ENCODE measurements at places on chromosomes 1 and 21.

- DNase-seq: no peak
Observed at GRCh38 chr1:108482708-108483107, 32.6 kb downstream of the NBPF6 start.

- DNase-seq: no peak
Observed at GRCh38 chr1:53311702-53312305, 16.1 kb downstream of the LRP8 start.

DNA sequence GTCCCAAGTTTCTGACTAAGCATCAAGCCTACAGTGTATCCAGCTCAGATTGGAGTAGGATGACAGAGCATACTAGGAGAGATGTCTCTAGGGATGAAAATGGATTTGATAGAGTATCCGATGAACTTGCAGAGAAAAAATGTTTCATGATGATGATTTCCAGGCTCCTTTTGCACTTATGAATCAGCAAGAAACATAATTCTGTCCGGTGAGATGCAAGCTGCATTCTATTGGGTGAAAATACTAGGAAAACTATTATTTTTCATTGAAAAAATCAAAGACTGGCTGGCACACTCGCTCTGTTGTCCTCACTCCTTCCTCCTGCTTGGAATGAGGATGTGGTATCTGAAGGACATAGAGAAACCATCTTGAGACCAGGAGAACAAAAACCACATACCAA is 35.4 kb upstream of the RAB3GAP2 start:
- DNase-seq: no peak

DNA sequence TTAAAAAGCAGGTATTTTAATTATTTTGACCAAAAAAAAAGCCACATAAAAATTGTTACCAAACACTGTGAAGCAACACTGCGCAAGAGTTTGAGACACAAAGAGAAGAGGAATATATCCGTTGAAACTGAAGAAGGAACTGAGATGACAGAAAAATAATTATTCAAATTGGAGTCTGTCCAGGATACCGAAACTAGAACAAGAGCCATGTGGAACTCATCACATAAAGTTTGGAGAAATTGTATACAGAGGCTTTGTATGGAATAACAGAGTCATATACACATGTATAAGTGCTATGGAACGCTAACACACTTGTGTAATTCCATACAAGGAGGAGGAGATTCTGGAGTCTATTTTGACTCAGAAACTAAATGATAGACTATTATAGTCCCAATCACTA is 675.1 kb upstream of the ADGRL2 start:
- no peak for DNase-seq

DNA sequence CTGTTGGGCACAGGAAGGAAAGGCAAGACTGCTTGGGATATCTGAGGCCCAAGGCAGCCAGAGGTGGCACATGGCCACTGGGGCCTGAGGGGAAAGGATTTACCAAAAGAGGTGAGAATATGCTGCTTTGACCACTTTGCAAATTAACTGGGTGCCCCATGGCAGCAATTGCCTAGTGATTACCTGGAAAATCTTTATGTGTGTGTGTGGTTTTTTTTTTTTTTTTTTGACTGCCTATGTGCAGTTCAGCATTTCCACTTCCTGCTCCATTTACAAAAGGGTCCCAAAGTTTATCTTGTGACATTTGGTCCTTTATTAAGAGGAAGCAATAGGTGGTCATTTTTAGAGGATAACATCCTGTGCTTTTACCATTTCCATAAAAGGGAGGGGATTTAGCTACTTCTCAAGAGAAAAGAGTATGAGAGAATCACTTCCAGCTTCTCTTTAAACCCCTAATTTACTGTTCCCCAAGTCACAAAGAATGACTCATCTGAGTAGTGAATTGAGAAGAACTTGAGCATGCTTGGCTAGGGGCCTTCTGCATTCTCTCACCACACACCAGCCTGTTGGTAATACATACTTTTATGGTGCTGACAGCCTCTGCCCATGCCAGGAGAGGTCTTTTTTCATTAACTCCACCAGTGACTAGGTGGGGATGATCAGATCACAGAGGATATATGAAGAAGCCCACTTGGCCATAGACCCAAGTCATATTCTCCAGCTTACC is 52.1 kb downstream of the SYDE2 start:
- no peak for DNase-seq

GRCh38 chr1:200866521-200866920 is 6.3 kb upstream of the GPR25 start:
- no peak for DNase-seq

DNA sequence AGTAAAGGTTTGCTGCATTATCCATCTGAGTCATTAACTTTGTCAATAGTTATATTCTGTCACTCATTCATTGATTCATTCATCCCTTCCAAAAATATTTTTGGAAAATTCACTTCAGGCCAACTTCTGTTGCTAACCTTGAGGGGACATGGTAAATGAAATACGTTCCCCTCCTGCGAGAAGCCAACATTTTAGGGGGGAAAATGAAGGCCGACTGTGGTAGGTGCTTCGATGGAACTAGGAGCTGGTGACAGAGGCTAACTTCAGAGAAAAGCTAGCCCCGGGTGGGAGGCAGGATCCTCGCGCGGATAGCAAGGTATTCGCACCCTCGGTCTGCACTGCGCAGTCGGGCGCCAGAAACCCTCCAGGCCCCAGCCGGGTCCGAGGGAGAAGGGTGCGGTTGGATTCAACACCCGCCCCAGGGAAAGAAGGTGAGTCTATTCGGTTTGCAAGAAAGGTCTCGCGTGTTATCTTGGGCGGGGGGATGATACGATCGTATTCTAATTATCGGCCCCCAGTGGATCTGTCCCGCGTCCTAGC is 646 bp upstream of the RRP15 start:
- no peak for DNase-seq

- no peak for DNase-seq
Observed at GRCh38 chr1:47226839-47227215, 5.2 kb downstream of the TAL1 start.

GRCh38 chr1:225735252-225736149 is 42.1 kb upstream of the SRP9 start:
- no peak for DNase-seq

- no peak for DNase-seq
Observed at GRCh38 chr1:200258447-200259375, 151.1 kb downstream of the ZNF281 start.

DNA sequence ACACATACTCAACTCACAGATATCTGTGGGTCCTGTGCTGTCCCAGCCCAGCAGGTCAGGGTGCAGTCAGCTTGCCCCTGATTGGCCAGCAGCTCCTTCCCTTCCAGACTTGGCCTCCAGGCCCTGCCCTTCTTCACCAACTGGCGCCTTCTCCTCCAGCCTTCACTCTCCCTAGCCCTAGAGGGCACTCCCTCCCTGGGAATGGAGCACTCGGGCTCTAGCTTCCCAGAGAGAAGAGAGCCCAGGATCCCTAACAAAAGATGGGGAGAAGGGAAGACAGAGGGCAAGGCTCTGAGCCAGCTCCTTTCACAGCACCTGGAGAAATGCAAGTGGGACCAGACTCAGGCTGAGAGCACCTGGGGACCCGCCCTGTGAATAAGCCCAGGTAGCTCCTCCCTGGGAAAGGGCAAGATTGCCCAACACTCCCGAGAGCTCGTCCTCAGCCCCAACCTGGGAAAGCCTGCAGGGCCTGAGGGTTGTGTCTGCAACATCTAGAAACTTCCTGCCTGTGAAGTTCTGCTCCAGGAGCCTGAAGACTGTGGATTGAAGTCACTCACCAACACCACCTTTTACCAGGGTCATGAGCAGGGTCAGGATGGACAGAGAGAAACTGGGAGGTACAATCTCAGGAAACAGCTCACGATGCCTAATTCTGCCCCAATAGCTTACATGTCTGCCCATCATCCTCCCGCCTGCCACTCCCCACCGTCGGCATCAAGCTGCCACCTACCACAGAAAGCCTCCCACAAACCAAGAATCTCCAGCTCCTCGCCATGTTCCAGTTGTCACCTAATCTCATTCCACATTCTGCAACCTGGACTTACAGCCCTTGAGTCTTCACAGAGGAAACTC is at the start of gene PGLYRP4:
Gene PGLYRP4 (minus strand): TSS at position 331 of the 852 bp plus-strand sequence. CDS start 909 bp downstream, outside the sequence.
- no peak for DNase-seq

DNA sequence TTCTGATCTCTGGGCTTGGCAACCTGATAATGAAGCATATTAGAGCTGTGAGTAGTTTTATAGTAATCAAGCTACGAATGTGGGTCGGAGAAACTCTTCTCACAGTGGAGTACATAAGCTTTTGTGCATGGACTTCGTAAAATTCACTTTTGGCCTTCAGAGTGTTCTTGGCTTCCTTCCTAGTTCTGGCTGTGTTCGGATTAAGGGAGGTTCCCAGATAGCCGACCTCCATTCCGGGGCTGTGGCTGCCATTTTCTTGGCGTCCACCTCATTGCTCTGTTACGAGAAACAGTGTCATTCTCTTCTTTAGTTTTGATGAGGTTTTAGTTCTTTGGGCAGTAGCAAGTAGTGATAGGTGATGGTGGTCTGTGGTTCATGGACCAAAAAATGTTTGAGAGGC is 26.3 kb downstream of the CAMTA1 start:
- no peak for DNase-seq

DNA sequence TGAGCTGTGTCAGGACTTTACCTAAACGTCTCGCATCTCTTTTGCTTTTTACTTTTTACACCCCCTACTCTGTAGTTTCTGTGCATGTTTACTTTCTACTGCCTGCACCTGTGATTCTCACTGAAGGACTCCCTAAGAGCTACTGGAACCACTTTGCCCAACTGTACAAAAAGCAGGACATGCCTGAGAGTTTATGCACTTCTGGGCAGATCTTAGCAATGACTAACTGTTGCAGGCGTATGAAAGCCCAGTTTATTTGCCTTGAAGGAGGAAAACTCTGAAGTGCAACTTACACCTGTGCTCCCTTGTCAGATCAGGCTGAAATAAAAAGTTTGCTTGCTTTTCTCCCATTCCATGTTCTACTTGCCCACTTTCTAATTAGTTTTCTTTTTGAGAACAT is 467.0 kb upstream of the USP24 start:
- DNase-seq: no peak

- DNase-seq: no peak
Observed at GRCh38 chr1:15425958-15426357, 12.3 kb upstream of the CTRC start.

- DNase-seq: no peak
Observed at GRCh38 chr1:71350805-71351204, 270.0 kb upstream of the ZRANB2 start.

DNA sequence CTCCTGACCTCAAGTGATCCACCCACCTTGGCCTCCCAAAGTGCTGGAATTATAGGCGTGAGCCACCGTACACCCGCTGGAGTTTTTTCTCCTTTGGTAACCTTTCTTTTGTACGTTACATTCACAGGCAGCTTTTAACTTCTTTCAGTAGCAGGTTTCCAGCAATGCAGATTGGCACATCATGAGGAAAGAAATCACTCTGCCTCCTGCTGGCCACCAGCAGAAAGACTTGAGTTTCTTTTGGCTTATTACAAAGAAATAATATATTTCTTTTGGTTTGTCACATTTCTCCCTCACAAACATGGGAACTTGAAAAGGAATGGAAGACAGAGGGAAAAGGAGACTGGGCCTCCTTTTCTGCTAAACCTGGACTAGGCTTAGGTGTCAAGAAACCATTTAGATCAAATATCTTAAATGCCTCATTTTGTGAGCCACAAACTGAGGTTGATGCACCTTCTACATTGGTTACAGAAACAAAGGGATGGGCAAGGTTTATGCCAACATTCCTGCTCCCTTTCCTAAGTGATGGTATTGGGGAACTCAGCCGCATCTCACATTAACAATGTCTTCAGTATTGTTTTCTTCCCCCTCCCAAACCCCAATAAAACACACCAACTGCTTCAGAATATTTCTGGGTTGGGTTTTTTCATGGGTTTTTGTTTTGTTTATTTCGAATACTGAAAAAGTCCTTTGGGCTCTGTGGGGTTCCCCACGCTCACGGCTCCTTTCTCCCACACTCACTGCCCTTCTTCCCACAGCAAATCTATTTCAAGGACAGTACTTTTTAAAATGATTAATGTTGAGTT is 7.7 kb downstream of the ENSA start:
- peak; percentile 58 for DNase-seq

GRCh38 chr1:98964198-98964597 is 40.5 kb downstream of the PLPPR5 start:
- DNase-seq: no peak

GRCh38 chr1:12140016-12140415 is 26.8 kb upstream of the TNFRSF1B start:
- no peak for DNase-seq

DNA sequence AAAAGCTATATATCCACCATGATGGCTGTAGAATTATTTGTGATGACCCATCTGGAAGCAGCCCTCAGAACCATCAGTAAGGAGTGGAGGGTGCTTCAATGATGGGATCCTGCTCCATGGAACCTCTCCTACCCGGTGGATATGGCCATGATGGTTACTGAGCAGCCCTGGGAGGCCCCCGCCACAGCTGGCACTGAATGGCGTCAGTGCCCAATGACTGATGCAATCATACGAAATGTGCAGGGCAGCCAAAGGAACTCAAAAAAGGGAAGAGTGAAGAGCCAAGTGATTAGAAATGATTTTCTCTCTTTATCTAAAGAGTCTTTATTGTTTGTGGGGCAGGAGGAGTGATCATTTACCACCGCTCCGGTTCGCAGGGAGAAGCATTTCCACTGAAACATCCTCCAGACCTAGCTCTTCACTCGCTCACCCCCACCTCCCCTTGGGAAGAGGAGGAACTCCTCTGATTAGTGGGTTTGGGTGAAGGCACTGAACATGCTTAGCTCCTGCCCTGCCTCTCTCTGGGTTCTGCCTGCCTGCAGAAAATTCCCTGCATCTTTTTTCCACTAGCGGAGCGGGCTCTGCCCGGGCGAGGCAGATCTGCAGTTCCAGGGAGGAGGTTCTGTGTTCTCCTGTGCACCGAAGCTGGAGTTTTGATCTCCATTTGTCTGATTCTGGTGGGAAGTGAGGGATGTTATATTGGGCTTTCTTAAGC is 260.3 kb downstream of the GRIK3 start:
- no peak for DNase-seq

DNA sequence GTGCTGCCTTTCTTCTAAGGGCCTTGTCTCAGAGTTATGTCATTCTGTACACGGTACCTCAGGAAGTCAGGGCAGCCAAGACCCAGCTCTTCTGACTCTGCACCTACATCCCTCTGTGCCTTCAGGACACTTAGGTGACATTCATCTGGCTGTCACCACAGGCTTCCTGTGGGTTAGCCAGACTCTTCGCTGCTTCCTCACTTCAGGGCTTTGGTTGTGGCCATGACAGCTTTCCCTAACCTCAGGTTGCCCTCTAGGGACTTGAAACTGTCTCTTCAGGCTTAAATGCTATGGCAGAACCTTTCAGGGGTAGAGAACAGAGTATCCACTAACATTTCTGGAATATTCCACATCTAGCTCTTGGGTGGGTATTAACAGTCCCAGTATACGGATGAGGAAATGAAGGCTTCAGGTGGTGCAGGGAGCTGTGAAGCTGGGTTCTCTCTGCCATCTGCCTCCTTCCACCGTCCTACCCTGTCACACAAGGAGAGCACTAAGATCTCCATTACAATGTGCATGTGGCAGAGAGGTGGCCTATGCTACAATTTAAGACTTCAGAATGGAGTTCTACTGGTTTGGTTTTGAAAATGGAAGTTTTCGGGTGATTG is 9.9 kb downstream of the TSSK3 start:
- peak; percentile 49 for DNase-seq

All from effector memory CD8-positive, alpha-beta T cell (primary cell).